ENCODE measurements at places on chromosomes 5 and 9. TPM values are rescaled to one million over a fixed set of nuclear protein-coding genes. Genes with fewer than 3 reads are reported as not detected.

DNA sequence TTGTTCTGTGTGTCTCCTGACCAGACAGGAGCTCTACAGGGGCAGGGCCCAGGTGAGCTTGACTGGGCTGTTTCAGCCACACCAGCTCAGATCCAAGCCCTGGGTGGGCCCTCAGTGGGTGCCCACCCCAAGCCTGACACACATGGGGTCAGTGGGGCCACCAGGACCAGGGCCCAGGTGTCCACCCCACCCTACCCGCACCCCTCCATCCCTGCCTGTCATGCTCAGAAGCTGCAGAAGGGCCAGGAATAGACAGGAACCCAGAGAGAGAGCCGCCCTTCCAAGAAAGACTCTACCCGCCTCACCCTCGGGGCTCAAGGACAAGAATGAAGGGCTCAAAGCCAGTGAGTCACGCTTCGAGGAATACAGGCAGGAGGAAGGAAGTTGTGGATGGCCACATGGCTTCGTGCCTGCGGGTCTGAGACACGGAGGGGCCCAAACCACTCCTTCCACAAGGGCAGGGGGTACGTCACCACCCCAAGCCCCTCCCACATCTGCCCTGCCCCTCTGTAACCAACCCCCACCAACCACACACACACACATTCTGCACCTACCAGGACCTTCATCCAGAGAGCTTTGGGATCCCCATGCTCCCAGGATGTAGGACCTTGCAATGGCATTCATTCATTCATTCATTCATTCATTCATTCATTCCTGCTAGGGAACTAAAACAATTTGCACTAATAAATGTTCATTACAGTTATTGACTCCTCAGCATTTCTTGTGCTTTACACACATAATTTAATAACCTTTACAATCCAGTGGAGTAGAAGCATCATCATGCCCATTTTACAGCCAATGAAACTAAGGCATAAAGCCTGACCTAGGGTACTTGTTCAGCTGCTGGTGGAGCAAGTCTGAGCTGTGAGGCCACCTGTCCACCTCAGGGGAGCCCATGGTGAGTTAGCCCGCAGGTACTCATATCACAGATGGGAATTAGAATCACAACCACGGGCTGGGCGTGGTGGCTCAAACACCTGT is 55.9 kb upstream of the STXBP1 start:
- peak; percentile 86 for DNase-seq

Gene AGXT2
- total RNA-seq, result not detected

Gene ARHGAP26
- 6.6 TPM for total RNA-seq

GRCh38 chr5:35228310-35228709 is 2.0 kb downstream of the PRLR start:
- DNase-seq, result no peak

DNA sequence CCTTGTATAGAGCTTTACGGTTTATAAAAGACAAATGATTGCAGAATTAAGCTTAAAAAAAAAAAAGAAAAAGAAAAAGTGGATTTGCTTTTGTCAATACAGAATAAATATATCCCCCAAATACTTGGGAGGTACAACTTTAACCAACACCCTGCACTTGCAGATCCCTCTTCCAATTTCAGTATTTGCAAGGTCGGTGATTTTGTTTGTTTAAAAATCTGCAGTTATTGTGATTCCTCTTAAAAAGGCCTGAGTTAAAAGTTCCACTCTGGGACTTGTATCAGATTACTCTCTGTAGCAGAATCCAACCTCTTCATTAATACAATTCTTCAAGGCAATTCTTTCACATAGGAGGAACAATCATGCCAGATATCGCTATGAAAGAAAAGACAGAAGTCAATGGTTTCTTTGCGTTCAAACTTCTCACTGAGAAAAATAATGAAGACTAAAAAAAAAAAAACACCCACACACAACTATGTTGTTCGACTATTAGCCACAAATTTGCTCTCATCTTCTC is 400.9 kb downstream of the EBF1 start:
- DNase-seq, result no peak

All from NCI-H460 (cell line).